ENCODE measurements at places on chromosomes 16 and 17. TPM values are rescaled to one million over a fixed set of nuclear protein-coding genes. Genes with fewer than 3 reads are reported as not detected.

- DNase-seq = no peak
Measured at GRCh38 chr17:83053739-83054451, 25.5 kb upstream of the METRNL start.

DNA sequence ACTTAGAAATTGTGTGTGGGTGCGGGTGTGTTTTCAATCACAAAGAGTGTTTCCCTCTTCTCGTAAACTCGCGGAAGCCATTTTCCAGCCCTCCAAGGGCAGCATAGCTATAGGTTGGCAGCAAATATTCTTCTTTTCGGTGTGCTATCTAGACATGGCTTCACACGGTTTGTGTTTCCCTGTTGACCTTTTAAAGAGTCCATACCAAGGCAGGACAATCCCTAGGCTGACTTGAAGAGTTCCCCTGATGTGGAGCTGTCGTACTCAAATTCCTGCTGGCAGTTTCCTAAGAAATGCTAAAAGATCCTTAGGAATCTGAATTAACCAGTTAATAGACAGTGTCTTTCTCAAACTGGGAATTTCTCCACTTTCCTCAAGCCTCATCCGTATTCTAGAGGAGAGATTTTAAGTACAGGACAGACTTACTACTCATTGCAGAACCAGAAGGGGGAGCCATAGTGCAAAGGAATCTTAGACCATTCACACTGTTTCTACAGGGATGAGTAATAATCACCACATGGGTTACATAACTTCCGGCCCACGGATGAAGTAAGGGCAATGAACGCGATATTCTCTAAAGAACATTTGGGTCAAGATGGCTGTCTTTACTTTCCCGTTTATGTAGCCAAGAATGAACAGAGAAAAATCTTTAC, 288.6 kb upstream of the ELAC2 start:
- no peak for DNase-seq

DNA sequence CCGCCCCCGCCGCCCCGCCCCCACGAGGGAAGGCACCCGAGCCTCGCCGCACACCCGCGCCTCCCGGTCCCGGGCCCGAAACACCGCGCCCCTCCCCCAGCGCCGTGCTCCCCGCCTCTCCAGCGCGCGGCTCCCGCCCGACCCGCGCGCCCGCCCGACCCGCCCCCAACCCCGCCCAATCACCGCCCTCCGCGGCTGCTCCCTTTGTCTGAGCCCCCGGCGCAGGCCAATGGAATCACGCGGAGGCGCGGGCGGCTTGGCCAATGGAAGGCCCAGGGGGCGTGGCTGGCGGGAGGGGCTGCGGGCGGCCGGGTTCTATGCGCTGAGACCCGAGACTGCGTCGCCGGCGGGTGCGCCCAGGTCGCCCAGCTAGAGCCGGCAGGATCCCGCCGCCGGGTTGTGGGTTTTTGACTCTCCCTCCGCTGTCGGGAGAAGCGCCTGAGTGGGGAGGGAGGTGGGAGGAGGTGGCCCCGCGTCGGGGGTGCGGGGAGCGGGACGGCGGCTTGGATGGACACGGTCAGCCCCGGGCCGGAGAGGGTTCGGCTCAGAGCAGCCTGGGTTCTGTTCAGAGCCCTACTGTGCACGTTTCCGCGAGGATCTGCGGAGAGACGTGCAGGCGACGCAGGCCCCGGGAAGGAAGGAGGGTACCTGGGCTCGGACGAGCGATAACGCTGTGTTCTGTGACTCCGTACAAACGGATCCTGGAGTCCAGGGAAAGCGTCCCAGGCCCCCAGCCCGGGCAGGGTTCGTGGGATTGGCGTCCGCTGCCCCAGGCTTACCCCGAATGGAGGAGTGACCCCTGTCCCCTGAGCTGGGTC, 49.0 kb upstream of the BAHCC1 start:
- peak; percentile 100 for DNase-seq

- peak; percentile 10 for DNase-seq
Measured at GRCh38 chr16:72783716-72784318, 264.1 kb downstream of the ZFHX3 start.

GRCh38 chr16:56260378-56261160, 69.3 kb downstream of the GNAO1 start:
- no peak for DNase-seq

- no peak for DNase-seq
Measured at GRCh38 chr17:81251094-81251708, 12.1 kb downstream of the NDUFAF8 start.

DNA sequence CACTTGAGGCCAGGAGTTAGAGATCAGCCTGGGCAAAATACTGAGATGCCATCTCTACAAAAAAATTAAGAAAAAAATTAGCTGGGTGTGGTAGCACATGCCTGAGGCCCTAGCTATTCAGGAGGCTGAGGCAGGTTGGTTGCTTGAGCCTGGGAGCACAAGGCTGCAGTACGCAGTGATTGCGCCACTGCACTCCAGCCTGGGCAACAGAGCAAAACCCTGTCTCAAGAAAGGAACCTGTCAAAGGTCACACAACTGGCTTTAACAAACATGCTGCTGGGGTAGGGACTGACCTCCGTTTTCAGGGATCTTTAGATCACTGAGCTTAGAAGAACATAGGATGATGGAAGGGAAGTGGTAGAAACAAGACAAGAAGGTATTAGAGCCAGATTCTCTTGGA, 95.0 kb downstream of the IRX3 start:
- DNase-seq = no peak

DNA sequence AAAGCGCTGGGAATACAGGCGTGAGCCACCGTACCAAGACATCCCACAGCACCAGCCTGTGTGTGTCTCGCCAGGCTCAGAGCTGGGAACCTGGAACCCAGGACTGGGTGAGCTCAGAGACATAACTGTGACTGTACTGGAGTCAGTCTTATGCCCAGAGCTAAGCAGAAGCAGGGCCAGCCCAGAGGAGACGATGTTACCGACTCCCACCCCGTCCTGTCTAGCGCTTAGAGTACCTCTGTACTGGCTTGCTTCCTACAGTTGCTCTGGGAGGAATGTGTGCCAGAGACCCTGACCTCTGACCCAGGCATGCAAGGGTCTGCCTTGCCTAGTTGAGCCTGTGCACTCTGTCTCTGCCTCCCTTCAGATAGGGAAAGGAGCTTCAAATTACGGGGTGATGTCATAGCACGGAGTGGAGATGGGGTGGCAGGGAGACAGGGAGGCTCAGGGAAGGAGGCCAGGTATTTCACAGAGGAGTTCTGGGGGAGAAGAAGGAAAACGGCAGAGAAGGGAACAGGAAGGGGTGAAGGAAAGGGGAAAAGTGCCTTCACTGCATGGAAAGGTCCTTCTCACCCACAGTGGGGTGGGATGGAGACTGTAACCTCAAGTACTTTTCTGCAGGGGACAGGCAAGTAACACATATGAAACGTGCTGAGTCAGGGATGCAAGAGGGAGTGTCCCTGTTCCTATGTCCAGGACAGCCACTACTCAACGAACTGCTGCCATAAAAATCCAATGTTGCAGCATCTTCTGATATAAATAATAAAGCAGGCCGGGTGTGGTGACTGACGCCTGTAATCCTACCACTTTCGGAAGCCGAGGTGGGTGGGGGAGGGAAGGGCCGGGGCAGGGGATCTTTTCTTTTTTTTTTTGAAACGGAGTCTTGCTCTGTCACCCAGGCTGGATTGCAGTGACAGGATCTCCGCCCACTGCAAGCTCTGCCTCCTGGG, 5.8 kb upstream of the ARMC5 start:
- no peak for DNase-seq

Gene PRR11
- total RNA-seq = 0.42 TPM

Gene GGT6
- not detected for total RNA-seq

GRCh38 chr16:17347624-17348023, 123.1 kb downstream of the XYLT1 start:
- DNase-seq = no peak

- DNase-seq = no peak
Measured at GRCh38 chr16:53905028-53905427, 201.1 kb downstream of the FTO start.

DNA sequence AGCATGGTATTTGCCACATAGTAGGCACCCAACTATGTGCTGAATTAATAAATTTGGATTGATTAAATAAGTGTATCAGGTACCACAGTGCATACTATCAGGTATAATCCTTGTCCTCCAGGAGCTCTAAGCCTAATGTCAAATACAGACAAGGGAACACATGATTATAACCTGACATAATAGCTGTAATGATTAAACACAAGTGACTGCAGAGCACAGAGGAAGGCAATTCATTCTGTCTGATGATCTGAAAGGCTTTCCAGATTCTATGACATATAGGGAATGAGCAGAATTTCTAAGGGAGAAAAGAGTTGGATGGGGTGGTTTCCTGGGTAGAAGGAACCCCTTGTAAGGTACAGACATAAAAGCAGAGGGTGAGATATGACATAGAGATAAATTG, 273.5 kb downstream of the KIF2B start:
- DNase-seq = no peak

Gene TBC1D3E
- not detected for total RNA-seq

DNA sequence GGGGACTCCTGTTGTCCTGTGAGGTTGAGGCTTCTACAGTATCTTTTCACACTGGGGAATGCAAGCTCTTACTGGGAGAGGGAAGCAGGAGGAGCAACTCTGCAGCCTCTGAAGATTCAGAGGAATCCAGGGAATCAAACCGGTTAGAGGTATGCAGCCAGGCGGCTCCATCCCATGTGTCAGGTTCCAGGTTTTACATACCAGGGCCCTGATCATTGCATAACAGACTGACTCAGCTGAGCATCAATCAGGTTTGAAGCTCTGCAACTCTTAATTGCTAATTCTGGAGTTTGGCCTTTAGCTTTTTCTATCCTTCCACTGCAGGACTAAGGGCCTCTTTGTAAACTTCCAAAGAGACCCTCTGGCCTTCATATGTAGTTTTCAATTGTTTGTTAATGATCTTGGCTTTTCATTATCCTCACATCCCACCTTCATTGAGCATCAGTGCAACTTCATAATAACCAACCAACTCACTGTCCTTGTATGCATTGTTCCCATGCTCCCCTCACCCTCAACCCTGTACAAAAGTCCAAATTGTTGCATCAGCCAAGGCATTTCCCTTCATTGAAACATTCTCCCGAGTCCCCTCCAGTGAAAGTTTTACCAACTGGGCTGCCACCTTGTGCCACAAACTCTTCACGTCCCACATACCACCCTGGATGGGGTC, 59.7 kb upstream of the DHX40 start:
- no peak for DNase-seq

DNA sequence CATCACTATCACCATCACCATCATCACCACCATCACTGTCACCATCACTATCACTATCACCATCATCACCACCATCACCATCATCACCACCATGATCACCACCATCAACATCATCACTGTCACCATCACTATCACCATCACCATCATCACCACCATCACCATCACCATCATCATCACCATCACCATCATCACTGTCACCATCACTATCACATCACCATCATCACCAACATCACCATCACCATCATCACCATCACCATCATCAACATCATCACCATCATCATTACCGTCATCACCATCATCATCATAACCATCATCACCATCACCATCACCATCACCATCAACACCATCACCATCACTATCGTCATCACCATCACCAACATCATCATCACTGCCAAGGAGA, 273.8 kb downstream of the FOXL1 start:
- no peak for DNase-seq

Gene TPSG1
- 2.9 TPM for total RNA-seq

DNA sequence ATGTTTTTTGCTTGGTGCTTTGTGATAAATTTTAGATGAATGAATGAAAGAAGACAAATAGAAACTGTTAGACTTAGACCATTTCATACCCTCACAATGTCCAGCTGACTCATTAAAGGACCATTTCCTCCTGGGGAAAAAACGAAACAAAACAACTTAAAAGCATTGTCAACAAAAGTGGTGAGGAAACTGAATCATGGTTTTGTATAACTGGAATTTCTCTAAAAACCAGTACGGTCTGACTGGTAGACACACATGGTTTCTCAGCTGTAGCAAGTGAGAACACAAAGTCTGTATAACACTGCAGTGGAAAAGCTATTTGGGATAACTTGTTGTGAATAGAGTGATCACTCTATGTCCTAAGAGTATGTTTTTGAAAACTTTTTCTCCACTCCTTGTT, 5.3 kb upstream of the DDX52 start:
- no peak for DNase-seq

DNA sequence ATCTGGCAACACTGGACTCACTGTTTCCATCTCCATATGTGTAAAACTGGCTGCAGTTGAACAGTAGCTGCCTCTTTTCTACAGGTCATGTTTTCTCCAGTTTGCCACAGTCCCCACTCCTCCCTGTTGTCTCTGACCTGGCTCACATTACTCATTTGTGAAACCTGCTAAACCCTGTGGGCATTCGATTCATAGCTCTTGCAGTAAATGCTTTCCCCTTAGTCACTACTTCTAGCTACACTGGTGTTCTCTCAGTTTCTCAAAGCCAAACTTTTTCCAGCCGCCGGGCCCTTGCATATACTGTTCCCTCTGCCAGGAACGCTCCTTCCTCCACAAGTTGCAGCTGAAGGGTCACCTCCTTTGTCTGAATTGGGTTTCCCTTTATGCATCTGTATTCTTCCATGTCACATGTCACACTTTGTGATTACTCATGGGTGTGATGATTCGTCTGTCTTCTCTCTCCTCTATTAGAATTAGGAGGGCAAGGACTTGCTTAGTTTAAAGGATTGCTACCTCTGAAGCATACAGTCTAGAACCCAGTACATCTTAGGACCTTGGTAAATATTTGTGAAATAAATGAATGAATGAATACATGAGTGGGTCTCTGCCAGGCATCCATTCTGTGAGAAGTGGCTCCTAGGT, 15.0 kb upstream of the MT4 start:
- no peak for DNase-seq

- DNase-seq = no peak
Measured at GRCh38 chr17:61409301-61410112, 9.9 kb downstream of the TBX2 start.

Gene ZNF287
- total RNA-seq = 6.8 TPM

- no peak for DNase-seq
Measured at GRCh38 chr16:70692130-70692872, 6.4 kb upstream of the MTSS2 start.

- DNase-seq = no peak
Measured at GRCh38 chr16:1580256-1580655, 31.6 kb downstream of the IFT140 start.

DNA sequence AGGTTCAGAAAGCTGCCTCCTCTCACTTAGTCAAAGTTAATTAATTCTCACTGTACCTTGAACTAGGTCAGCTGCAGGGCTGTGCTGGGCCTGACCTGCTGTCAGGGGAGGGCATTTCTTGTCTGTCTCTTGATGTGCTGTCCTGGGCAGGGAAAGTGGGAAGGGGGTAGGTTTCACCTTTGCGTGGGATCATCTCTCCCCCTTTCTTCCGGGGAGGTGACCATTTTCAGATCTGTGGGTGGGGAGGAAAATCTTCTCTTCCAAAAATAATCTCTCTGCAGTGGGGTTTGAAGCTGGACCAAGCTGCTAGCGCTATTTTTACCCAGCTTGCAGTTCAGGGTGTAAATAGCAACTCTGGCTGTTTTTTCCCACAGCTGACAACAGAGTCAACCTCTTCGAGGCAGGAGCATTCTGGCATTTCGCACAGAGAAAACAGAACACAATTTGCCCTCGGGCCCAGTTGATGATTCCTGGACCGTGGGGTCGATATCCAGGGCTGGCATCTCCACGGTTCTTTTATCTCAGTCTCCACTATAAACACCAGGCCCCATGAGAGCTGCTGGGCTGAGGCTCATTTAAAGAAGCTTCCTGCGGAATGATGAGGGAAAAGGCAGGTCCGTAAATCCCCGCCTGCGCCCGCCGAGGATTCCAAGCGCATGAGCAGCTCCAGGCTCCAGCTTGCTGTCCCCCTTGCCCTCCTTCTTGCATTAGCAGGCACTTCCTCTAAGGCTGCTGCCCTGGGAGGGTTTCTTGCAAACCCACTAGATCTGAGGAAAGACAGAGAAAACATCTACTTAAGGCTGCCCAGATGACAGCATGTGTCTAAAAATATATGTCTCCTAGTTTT, 93.9 kb downstream of the YPEL2 start:
- DNase-seq = no peak

Data from esophagus muscularis mucosa (tissue), 4 donors.